ENCODE measurements at places on chromosomes 6 and 20. TPM values are rescaled to one million over a fixed set of nuclear protein-coding genes. Genes with fewer than 3 reads are reported as not detected.

KAT14 gene
- total RNA-seq, result 19.6 TPM

DNA sequence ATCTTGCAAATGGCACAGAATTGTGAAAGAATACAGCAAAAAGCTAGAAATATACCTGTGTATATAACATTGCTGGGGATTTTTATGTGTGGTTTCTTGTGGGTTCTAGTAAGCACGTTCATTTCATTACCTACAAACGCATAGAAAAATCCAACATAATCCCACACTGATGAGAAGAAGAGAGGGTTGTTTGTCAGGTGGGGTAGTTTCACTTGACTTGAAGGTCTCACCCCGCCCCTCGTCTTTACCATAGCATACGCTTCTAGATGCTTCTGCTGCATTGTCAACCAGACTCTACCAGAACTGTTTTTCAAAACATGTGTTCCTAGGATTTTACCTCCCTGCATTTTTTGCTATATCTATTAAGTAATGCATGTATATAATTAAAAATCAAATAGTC, 284.1 kb upstream of the TAB2 start:
- no peak for DNase-seq
- H3K27ac ChIP-seq, result no peak overlapping the region
- no peaks in the 10 kb centered on the region for H3K27me3 ChIP-seq
- H3K36me3 ChIP-seq, result no peaks in the 10 kb centered on the region
- H3K4me3 ChIP-seq, result no peak overlapping the region

GRCh38 chr20:35134472-35134871, 12.7 kb downstream of the EDEM2 start:
- DNase-seq, result no peak
- no peak overlapping the region for H3K4me3 ChIP-seq
- peaks cover 86% of the 10 kb centered on the region for H3K36me3 ChIP-seq
- H3K27me3 ChIP-seq, result no peaks in the 10 kb centered on the region

GRCh38 chr20:54214566-54214965, 6.7 kb downstream of the PFDN4 start:
- no peak for DNase-seq
- peaks cover 19% of the 10 kb centered on the region for H3K4me1 ChIP-seq
- no peak overlapping the region for H3K4me3 ChIP-seq
- H3K36me3 ChIP-seq, result peaks cover 21% of the 10 kb centered on the region

LY6G6F gene
- total RNA-seq, result not detected

DNA sequence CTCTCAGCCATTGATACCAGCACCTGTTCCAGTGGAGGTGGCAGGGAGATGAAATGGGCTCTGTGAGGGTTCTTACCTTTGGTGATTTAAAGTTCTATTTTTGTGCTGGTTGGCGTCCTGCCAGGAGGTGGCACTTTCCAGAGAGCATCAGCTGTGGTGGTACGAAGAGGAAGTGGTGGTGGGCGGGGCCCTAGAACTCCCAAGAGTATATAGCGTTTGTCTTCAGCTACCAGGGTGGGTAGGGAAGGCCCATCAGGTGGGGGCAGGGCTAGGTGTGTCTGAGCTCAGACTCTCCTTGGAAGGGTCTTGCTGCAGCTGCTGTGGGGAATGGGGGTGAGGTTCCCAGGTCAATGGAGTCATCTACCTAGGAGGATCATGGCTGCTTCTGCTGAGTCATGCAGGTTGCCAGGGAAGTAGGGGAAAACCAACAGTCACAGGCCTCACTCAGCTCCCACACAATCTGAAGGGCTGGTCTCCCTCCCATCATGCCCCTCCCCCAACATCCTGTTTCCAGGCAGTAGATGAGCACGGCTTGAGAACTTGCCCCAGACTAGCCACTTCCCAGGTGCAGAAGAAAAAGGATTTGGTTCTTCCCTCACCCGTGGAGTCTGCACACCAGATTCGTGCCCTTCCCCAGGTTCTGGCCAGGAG, 46.6 kb downstream of the MOXD1 start:
- H3K27ac ChIP-seq, result no peak overlapping the region
- DNase-seq, result no peak
- H3K4me3 ChIP-seq, result no peak overlapping the region
- no peaks in the 10 kb centered on the region for H3K4me1 ChIP-seq
- H3K36me3 ChIP-seq, result no peaks in the 10 kb centered on the region
- no peaks in the 10 kb centered on the region for H3K27me3 ChIP-seq

DNA sequence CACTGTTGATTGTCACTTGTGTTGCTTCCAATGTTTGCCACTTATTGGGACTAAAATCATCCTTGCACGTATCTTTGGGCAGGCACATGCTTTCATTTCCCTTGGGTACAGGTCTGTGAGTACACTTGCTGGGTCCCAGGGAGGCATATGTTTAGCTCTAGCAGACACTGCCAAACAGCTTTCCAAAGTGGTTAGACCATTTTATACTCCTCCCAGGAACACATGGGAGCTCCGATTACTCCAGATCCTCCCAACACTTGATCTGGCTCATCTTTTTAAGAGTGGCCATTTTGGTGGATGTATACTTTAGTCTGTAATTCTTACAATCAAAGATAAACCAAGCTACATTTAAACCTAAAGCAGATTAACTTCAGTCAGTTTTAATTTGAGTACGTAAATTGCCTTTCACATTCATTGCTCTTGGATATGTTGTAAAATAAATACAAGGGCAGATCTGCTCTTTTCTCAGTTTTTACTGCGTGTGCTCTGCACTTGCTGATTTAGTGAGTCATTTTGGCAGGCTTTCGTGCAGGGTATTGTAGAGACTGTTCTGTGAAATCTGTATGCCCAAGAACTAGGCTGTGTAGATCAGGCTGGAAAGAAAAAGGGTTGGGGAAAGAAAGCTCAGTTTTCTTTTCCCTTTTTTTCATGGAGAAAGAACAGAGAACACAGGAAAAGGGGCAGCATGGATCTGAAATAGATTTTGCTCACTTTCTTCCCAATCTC, 19.5 kb downstream of the SLC22A1 start:
- no peak overlapping the region for H3K4me3 ChIP-seq
- no peak overlapping the region for H3K27ac ChIP-seq
- no peak for DNase-seq
- H3K36me3 ChIP-seq, result no peaks in the 10 kb centered on the region
- peaks cover 8% of the 10 kb centered on the region for H3K4me1 ChIP-seq

GRCh38 chr6:30327232-30327746, 562 bp downstream of the TRIM39 start:
- no peak for DNase-seq
- H3K4me1 ChIP-seq, result peaks cover 28% of the 10 kb centered on the region
- H3K4me3 ChIP-seq, result peak overlapping the region; percentile 92
- H3K27me3 ChIP-seq, result no peaks in the 10 kb centered on the region
- peak overlapping the region; percentile 97 for H3K27ac ChIP-seq

- no peak overlapping the region for H3K4me3 ChIP-seq
- no peak for DNase-seq
- H3K27me3 ChIP-seq, result no peaks in the 10 kb centered on the region
Observed at GRCh38 chr6:89138173-89138572, 7.7 kb upstream of the PM20D2 start.

MRAP2 gene
- total RNA-seq, result 1.2 TPM

SEMG1 gene
- total RNA-seq, result not detected

DNA sequence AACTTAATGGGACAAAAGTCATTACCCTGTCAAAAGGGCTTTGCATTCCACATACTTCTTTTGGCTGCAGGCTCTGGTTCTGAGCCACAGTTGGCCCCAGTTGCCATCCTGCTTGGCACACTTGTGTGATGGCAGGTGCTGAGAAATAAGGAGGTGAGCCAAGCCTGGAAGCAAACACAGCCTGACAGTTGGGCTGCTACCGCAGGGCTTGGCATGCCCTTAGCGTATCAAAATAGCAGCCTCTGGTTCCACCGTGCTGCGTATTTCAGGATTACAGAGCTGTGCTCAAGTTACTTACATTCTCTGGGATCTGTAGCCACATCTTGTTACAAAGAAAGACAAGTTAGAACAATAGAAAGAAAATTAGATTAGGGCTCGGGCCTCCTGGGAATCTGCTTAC, 11.1 kb downstream of the MTHFD1L start:
- H3K36me3 ChIP-seq, result no peaks in the 10 kb centered on the region
- H3K4me3 ChIP-seq, result no peak overlapping the region
- peak; percentile 74 for DNase-seq
- H3K27ac ChIP-seq, result no peak overlapping the region
- H3K27me3 ChIP-seq, result no peaks in the 10 kb centered on the region

- peak within 1 kb of the TSS; percentile 57 for H3K27ac ChIP-seq
- peak; percentile 87 for DNase-seq
- H3K27me3 ChIP-seq, result no peaks in the 10 kb centered on the region
- no peaks in the 10 kb centered on the region for H3K36me3 ChIP-seq
Observed at GRCh38 chr6:132797951-132798868, at the start of gene SLC18B1. Gene SLC18B1 (minus strand): TSS chr6:132798637. CDS start chr6:132798456, 181 bp downstream.

- DNase-seq, result no peak
- H3K27me3 ChIP-seq, result no peaks in the 10 kb centered on the region
- H3K4me1 ChIP-seq, result no peaks in the 10 kb centered on the region
- no peak overlapping the region for H3K27ac ChIP-seq
- H3K36me3 ChIP-seq, result peaks cover 5% of the 10 kb centered on the region
Observed at GRCh38 chr20:51659491-51660050, 108.6 kb downstream of the ATP9A start.

TREM2 gene
- not detected for total RNA-seq

GRCh38 chr6:46444772-46445454, 46.3 kb downstream of the RCAN2 start:
- H3K27ac ChIP-seq, result no peak overlapping the region
- H3K36me3 ChIP-seq, result no peaks in the 10 kb centered on the region
- DNase-seq, result no peak
- no peaks in the 10 kb centered on the region for H3K27me3 ChIP-seq
- H3K4me3 ChIP-seq, result no peak overlapping the region

NKAPL gene
- 0.78 TPM for total RNA-seq

BEND6 gene
- total RNA-seq, result not detected

- no peak overlapping the region for H3K4me3 ChIP-seq
- H3K36me3 ChIP-seq, result no peaks in the 10 kb centered on the region
- peaks cover 8% of the 10 kb centered on the region for H3K4me1 ChIP-seq
- no peak for DNase-seq
- no peaks in the 10 kb centered on the region for H3K27me3 ChIP-seq
Observed at GRCh38 chr20:17747431-17747846, 47.7 kb downstream of the BANF2 start.

GRCh38 chr6:48701572-48701971, 590.6 kb upstream of the PTCHD4 start:
- no peaks in the 10 kb centered on the region for H3K36me3 ChIP-seq
- no peaks in the 10 kb centered on the region for H3K27me3 ChIP-seq
- no peak overlapping the region for H3K4me3 ChIP-seq
- no peak for DNase-seq
- H3K4me1 ChIP-seq, result no peaks in the 10 kb centered on the region

GRCh38 chr6:162358625-162359024, 368.9 kb downstream of the PRKN start:
- H3K27me3 ChIP-seq, result no peaks in the 10 kb centered on the region
- no peak for DNase-seq
- H3K4me1 ChIP-seq, result no peaks in the 10 kb centered on the region
- H3K4me3 ChIP-seq, result no peak overlapping the region
- H3K27ac ChIP-seq, result no peak overlapping the region

- no peak overlapping the region for H3K4me3 ChIP-seq
- peak overlapping the region; percentile 68 for H3K27ac ChIP-seq
- H3K4me1 ChIP-seq, result peaks cover 70% of the 10 kb centered on the region
Observed at GRCh38 chr20:1944345-1945091, 49.3 kb downstream of the SIRPA start.

DNA sequence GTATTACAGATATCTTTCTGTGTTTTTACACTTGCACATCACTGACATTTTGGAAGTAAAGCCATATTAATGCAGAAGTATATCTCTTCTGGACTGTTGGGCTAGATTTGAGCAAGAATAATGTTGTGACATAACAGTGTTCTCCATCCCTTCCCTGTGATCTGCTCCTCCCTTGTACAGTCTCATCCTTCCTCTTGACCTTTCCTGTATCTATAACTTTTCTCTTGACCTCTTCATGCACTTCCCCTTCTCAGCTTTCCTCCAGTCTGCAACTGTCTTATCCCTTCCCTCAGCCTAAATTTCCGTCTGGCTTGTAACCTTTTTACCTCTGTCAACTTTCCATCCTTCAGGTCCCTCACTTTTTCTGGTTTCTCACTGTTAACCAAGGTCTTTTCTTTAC, 29.8 kb downstream of the NCOA3 start:
- no peak for DNase-seq
- H3K4me1 ChIP-seq, result peaks cover 5% of the 10 kb centered on the region
- H3K36me3 ChIP-seq, result no peaks in the 10 kb centered on the region
- no peak overlapping the region for H3K4me3 ChIP-seq

HMGCLL1 gene
- 0.62 TPM for total RNA-seq

GRCh38 chr6:25173951-25174474, 105.2 kb upstream of the CARMIL1 start:
- no peaks in the 10 kb centered on the region for H3K36me3 ChIP-seq
- peaks cover 64% of the 10 kb centered on the region for H3K4me1 ChIP-seq
- peak overlapping the region; percentile 57 for H3K27ac ChIP-seq
- no peak for DNase-seq

DNA sequence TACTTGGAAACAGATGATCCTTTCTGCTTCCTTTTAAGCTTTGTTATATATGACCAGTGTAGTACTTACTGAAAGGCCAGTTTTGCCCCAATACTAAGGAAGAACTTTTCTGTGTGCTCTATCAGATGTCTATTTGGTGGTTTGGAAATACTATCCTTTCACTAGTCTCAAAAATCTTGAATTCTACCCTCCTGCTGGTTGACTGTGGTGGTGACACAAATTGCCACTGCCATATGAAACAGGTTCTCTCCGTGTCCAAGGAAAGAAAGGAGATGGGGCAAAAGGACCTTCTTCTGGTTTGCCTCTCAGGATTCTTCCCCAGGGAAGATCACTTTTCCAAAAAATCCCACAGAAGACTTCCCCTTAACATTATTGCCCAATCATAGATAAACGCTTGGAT, 6.2 kb downstream of the GJE1 start:
- H3K27ac ChIP-seq, result no peak overlapping the region
- no peaks in the 10 kb centered on the region for H3K4me1 ChIP-seq
- no peak for DNase-seq
- no peaks in the 10 kb centered on the region for H3K36me3 ChIP-seq
- no peaks in the 10 kb centered on the region for H3K27me3 ChIP-seq
- H3K4me3 ChIP-seq, result no peak overlapping the region

- H3K27ac ChIP-seq, result no peak overlapping the region
- H3K4me3 ChIP-seq, result no peak overlapping the region
- no peak for DNase-seq
- no peaks in the 10 kb centered on the region for H3K27me3 ChIP-seq
- H3K4me1 ChIP-seq, result no peaks in the 10 kb centered on the region
- peaks cover 5% of the 10 kb centered on the region for H3K36me3 ChIP-seq
Observed at GRCh38 chr6:20952699-20953474, 418.6 kb downstream of the CDKAL1 start.

GRCh38 chr20:39142407-39143096, 180.4 kb downstream of the DHX35 start:
- no peak for DNase-seq
- no peaks in the 10 kb centered on the region for H3K36me3 ChIP-seq
- H3K27me3 ChIP-seq, result peaks cover 40% of the 10 kb centered on the region
- H3K4me1 ChIP-seq, result no peaks in the 10 kb centered on the region
- H3K4me3 ChIP-seq, result no peak overlapping the region
- H3K27ac ChIP-seq, result no peak overlapping the region

All from suprapubic skin (tissue), 4 donors.